ENCODE measurements at places on chromosomes 3 and 15.

- DNase-seq: no peak
Observed at GRCh38 chr3:124557433-124558232, 172.6 kb upstream of the UMPS start.

- no peak for DNase-seq
Observed at GRCh38 chr15:97301166-97301565, 659.3 kb upstream of the ARRDC4 start.

GRCh38 chr15:73983211-73983727 is 8.8 kb downstream of the STOML1 start:
- no peak for DNase-seq

DNA sequence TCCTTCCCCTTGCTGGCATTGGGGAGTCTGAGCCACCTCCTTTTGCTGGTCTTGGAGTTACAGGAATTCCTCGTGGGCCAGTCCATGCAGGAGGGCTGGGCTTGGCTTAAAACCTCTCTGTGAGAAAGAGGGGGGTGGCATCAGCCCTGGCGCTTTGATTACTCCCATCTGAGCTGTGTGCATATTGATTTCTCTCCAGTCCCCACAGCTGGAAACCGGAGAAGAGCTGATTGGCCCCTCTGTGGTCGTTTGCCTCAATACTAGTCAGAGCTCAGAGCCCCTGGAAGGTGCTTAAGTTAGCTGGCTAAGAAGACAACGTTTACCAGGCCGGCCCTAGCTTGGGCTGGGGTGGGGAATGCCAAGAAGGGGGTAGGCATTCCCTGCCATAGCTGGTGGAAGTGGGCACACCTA is 4.0 kb upstream of the RASGRF1 start:
- DNase-seq: no peak

- DNase-seq: no peak
Observed at GRCh38 chr3:7461202-7461825, 600.4 kb downstream of the GRM7 start.

DNA sequence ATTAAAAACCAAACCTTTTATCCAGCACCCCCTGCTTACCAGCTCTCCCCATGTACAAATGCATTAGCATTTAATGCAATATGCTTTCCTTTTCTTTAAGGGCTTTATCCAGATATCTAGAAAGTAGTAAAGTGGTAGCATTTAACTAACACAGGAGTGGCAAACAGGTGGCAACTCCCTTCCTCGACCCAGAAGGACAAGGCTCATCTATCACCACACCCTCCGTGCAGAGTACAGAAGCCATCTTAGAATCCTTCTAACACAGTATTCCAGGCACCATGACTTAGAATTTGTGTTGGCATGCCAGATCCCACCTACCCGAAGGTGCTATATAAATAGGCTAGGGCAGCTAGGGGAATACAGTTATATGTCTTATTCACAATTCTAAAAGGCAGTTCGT is 148.6 kb upstream of the NSMCE3 start:
- no peak for DNase-seq

DNA sequence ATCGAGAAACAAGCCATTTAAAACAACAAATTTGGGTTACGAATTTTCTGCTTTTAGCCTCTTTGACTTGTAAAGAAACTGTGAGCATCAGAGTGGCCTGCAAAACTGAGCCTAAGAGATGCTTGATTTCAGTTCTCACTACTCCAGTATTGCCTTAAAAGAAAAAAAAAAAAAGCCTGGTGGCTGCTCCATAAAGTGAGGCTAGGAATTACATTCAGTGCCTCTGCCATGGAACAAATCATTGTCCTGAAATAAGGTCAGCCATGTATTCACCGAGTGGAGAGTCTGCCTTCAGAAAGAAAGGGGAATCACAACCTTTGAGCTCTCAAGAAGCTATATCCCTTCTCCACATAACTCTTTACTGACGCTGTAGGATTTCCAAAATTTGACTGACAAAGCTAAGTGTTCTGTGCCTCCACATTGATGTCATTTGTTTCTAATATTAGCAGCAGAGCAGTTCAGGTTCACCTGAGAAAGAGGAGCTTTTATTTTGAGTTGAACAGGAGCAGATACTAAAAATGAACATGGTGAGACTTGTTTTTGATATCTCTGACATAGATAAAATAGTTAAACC is 137.3 kb downstream of the SSR3 start:
- no peak for DNase-seq

DNA sequence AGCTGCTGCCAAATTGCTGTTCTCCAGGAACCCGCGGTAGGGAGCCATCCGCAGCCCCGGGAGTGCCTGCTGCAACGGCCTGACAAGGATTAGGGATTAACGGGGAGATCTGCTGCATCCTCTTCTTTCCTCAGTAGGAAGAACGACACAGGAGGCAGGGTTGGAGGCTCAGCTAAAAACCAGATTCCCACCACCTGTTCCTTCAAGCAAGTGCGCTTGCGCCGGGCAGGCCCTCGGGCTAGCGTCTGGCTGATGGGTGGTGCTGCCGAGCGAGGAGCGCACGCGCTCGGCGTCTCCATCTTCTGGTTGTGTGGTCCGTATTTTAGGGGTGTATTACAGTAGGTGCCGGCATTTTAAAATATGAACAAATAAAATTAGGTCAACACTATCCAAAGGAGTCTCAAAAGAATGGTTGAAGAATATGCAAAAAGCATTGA is 25.4 kb upstream of the SLC25A26 start:
- DNase-seq: no peak

- DNase-seq: no peak
Observed at GRCh38 chr3:134344560-134344959, 29.7 kb downstream of the AMOTL2 start.

GRCh38 chr3:139674571-139675260 is 3.1 kb downstream of the NMNAT3 start:
- DNase-seq: no peak

- no peak for DNase-seq
Observed at GRCh38 chr3:149658744-149659497, 1.1 kb upstream of the WWTR1 start.

DNA sequence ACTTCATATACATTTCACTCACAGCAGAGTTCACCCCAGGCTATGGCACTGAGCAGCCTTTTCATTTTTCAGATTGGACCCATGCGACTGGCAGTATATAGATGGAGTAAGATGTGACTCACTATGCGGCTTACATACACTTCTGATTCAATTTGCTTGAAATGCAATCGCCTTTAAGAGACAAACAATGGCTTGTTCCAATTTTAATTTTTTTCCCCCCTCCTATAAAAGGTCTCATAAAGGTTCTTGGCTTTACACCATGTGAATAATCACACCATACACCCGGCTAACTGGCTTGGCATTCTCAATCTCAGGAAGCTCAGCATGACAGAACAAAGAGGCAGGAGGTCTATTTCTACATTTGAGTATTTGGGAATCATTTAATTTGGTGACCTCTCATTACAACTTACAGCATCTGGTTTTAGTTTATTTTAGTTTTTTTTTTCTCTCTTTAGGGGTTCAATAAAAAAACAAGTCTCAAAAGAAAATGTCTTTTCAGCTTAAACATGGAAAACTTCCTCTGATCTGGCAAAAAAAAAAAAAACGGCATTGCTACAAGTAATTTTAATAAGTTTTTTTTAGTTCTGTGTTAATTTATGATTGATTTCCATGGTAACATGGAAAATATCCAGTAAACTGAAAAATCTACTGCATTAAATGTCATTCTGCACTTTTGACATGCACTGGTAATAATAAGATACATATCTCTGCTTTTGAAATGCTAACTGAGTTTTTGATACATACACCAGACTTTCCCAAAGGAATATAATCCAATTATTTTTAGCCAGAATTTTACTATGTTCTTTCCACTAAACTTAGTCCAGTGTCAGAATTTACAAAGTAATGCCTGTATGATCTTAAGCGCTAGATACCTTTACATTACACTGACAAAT is 38.8 kb downstream of the GADL1 start:
- DNase-seq: no peak

- peak; percentile 83 for DNase-seq
Observed at GRCh38 chr3:97764407-97765238, at the start of gene ARL6. Gene ARL6 (plus strand): TSS chr3:97764758. CDS start chr3:97768108, 3,350 bp downstream.

DNA sequence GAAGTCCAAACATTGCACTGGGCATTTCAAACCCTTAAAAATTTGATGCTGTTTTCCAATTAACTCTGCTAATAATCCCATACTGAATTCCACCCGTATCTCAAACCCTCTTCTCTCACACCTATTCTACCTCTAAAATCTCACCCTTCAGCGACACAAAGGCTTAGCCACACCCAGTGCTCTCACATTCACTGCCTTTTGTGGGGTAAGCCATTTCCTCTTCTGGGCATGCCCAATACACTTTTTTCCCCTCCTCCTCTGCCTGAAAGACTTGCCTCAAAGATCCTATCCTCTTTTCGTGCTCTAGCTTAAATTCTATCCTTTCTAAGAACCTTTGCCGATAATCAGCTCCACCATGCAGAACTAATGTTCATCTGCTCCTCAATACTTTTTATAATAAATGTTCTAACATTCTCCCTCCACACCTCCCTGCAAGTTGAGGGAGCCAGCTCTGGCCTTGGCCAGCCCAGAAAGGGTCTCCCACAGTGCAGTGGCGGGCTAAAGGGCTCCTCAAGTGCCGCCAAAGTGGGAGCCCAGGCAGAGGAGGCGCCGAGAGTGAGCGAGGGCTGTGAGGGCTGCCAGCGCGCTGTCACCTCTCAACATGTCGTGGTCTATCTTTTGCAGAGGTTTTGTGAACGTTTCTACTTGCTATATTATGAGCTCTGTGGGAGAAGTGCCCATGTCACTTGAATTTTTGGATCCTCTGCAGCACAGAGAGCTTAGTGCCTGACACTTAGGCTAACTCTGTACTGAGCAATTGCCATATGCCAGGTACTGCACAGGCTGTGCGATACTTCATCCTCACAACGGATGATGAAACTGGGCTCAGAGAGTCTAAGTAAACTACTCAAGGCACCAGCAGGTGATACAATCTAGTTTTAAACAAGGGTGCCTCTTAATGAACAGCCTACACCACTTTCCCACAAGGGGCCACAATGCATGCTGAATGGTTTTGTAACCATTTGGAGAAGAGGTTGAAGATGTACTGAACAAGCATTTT is 53.6 kb upstream of the BCL6 start:
- DNase-seq: no peak

- DNase-seq: no peak
Observed at GRCh38 chr15:62452667-62453066, 287.6 kb upstream of the C2CD4B start.

- DNase-seq: peak; percentile 67
Observed at GRCh38 chr3:38805765-38806386, 10.1 kb downstream of the SCN10A start.

GRCh38 chr15:93848490-93848889 is 382.9 kb upstream of the MCTP2 start:
- no peak for DNase-seq

DNA sequence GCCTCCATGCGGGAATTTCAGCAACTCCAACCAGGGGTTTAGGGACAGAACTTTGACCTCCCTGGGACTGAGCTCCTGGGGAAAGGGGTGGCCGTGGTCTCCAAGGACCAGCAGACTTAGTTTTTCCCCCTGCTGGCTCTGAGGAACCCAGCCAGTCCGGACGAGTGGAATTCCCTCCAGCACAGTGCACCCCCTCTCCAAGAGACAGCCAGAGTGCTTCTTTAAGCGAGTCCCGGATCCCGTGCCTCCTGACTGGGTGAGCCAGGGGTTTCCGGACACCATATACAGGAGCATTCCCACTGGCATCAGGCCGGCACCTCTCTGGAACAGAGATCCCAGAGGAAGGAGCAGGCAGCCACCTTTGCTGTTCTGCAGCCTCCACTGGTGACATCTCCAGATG is 459.5 kb downstream of the OCA2 start:
- no peak for DNase-seq

- no peak for DNase-seq
Observed at GRCh38 chr3:72306800-72307341, 521.9 kb upstream of the PROK2 start.

DNA sequence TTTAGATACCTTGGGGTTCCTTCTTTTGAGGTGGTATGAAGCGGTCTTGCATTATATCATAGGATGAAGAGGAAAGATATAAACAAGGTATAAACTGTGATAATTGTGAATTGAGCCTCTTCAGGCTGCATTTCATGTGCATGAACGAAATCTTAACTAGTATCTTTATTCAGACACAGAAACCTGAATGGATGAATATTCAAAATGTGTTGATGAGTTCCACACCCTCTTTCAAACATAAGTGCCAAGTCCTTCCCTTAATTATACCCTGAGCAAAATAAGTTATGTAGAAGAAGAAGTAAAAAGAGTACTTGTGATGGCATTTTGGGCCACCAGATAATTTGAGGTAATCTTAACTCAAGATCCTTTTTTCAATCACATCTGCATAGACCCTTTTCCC is 103.1 kb upstream of the CFAP20DC start:
- no peak for DNase-seq

GRCh38 chr15:83837945-83838571 is 184.1 kb downstream of the ADAMTSL3 start:
- no peak for DNase-seq

DNA sequence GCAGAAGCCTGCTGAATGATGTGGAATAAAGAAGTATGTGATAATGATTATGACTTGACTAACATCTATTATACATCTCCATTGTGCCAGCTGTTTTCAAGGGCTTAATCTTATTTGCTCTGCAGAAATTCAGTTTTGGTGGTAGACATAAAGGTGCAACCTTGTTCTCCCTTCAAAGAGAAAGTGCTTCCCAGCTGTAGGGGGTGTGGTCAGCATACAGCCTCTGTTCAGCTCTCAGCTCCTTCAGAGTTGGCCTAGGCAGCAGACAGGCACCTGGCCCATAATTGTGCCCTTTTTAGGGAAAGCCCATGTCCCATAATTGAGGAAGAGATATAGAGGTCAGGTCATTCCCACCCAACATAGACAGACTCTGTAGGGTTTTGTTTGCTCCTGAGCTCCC is 104.3 kb upstream of the EOMES start:
- DNase-seq: no peak

GRCh38 chr3:143001034-143001368 is 369 bp upstream of the U2SURP start:
- no peak for DNase-seq

DNA sequence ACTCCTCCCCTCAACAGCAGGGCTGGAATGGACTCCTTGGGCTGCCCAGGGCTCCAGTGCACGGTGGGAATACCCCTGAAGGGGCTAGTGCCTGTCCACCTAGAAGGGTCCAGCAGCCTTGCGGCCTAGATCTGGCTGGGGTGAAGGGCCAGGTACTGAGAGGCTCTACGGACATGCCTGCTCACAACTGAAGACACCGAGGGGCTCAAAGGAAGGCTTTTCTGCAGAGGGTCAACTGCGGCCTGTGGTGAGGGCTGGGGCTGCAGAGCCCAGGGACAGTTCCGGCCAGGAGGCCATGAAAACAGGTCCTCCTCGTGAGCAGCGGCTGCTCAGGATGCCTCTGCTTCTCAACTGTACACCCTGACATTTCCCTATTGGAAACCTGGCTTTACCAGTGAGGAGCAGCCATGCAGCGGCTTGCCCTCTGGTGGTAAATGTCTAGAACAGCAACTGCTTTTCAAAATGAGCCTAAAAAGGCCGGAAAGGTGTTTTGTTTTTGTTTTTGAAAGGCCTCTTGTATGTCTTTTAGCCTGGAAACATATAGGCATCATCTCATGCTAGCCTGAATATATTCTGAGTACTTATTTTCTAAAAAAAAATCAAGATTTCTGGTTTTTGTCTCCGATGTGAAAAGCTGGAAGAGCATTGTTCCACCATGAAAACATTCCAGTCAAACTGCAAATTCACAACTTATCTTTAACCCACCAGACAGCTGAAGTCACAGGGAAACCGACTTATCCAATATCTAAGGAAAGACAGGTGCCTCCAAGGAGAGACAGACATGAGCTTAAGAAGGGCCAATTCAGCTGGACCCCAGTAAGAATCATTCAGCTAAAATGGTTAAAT is 163.4 kb downstream of the KLF13 start:
- DNase-seq: peak; percentile 75

- no peak for DNase-seq
Observed at GRCh38 chr3:117736846-117737245, 1027.3 kb downstream of the TUSC7 start.
